ENCODE measurements at places on chromosomes 4 and X. TPM values are rescaled to one million over a fixed set of nuclear protein-coding genes. Genes with fewer than 3 reads are reported as not detected.

FAAH2 gene
- total RNA-seq, result 9.8 TPM

SLC10A3 gene
- total RNA-seq, result 23.8 TPM

DNA sequence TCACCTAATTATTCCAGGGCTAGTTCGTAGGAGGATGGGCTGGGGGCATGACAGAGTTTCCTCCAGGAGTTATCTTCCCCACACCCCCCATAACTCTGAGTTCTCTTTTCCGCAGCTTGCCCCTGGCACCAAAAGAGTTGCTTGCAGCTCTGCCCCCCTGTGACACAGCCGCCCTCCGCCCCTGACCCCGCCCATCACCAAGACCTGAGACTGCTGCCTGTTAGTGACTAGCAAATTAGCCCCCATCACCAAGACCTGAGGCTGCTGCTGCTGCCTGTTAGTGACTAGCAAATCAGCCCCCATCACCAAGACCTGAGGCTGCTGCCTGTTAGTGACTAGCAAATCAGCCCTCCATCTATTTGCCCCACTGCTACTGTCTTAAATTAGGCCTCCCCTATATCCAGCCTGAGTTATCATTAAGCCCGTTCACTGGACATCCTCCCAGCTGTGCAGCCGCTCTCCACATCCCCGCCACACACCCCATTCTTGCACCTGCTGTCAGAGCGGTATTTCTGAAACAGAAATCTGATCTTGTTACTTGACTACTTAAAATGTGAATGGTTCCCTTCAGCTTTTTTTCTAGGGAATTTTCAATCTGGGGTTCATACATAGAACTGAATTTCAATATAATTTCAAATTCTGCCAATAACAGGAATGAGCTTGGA is 1.5 kb upstream of the PAPSS1 start:
- peak; percentile 51 for DNase-seq

DNA sequence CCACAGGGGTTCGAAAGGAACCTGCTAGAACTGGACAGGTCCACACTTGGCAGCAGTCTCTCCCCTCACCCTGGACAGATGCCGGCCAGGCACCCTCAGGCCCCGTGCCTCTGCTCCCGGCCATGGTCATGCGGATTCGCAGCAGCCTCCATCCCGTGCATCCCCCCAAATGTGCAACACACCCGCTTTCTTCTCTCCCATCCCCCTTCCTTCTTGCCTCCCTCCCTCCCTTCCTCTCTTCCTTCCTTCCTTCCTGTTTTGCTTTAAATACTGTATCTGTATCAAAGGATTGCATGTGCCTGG is 35.0 kb upstream of the HMX1 start:
- DNase-seq, result peak; percentile 4

Data from left colon (tissue), 2 donors.